ENCODE measurements at places on chromosomes 13 and 19.

DNA sequence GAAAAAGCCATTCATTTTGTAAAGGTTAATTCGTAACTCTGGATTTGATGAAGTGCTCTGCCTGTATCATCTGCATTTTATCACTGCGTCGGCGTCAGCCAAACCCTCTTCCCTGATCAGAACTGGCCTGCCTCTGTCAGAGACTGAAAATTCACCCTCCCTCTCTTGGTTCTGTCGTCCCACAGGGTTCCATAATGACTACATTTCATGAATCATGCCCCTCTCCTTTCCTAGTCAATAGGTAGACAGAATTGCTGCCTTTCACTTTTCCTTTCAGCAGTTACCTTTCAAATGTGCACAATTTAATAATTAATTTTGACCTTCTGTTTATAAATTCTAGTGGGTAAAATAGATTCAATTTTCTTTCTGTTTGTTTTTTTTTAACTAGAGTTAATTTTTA lies 423.4 kb downstream of the RFC3 start:
- no peak for DNase-seq

GRCh38 chr19:51688671-51689571 lies 4.2 kb upstream of the SPACA6 start:
- peak; percentile 81 for DNase-seq

- no peak for DNase-seq
Observed at GRCh38 chr13:71430681-71431080, 436.3 kb downstream of the DACH1 start.

GRCh38 chr13:38542601-38543000 lies 144.3 kb upstream of the FREM2 start:
- DNase-seq: no peak

GRCh38 chr13:113601166-113602070 lies 16.9 kb downstream of the TFDP1 start:
- no peak for DNase-seq

All from WERI-Rb-1 (cell line).